ENCODE measurements at places on chromosomes 12 and 14.

DNA sequence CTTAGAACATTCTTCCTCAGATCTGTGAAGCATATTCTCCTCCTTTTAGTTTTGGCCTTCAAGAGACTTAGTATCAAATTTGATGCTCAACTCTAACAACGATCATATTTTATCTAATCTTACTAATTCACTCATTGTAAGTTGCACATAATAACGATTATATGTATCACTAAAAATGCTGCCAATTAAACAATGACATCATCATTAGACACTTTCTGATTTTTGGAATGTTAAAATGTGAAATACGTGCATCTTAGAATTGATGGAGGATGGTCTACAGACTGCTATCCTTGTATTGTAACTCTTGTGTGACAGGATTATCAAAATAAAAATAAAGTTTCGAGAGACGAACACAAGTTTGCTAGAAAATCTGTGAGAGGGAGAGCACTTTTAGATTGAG is 311.0 kb downstream of the NELL2 start:
- H3K4me1 ChIP-seq: no peaks in the 10 kb centered on the region
- no peak overlapping the region for H3K27ac ChIP-seq
- no peak overlapping the region for H3K4me3 ChIP-seq
- no peaks in the 10 kb centered on the region for H3K36me3 ChIP-seq
- DNase-seq: no peak

DNA sequence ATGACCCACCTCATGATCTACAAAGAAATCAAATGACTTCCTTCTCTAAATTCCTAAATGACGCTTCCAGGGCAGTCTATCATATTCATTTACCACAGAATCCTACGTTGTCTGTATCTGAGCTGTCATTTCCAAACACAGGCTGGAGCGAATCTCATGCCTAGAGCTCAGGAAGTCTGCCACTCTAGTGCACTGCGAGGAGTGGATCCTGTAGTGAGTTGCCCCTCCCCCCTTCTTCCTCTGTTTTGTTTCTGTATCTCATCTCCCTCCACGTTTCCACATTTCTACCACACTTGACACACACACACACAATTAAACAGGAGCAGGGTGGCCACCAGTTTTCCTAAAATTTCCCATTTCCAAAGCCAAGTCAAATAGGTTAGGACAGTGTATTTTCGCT is 415.4 kb upstream of the PRICKLE1 start:
- no peak overlapping the region for H3K27ac ChIP-seq
- H3K27me3 ChIP-seq: no peaks in the 10 kb centered on the region
- no peaks in the 10 kb centered on the region for H3K36me3 ChIP-seq
- H3K4me1 ChIP-seq: peaks cover 2% of the 10 kb centered on the region
- H3K4me3 ChIP-seq: no peak overlapping the region
- peak; percentile 0 for DNase-seq

DNA sequence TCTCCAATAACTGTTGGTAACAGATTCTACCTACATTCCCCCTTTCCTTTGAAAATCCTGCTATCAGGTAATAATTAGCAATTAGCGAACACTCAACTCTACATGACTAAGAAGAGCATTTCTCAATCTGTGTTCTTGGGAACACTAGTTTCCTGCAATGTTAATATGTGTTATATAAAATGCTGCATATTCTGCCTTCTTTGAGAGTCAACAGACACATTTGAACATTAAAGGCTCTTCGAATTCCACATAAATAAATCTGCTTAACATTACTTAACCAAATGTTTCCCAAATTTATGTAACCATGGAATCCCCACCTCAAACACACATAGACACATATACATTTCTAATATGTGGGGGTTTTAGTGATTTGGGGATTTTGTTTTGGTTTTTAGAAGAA is 41.2 kb upstream of the G2E3 start:
- no peak overlapping the region for H3K4me3 ChIP-seq
- H3K36me3 ChIP-seq: no peaks in the 10 kb centered on the region
- no peaks in the 10 kb centered on the region for H3K4me1 ChIP-seq
- DNase-seq: no peak

GRCh38 chr14:33057585-33057984 is 118.9 kb downstream of the NPAS3 start:
- no peak overlapping the region for H3K4me3 ChIP-seq
- DNase-seq: no peak
- H3K27ac ChIP-seq: no peak overlapping the region
- H3K27me3 ChIP-seq: no peaks in the 10 kb centered on the region

- no peak overlapping the region for H3K27ac ChIP-seq
- peak; percentile 66 for DNase-seq
- peaks cover 2% of the 10 kb centered on the region for H3K36me3 ChIP-seq
- H3K4me1 ChIP-seq: no peaks in the 10 kb centered on the region
Observed at GRCh38 chr14:22994762-22995275, 12.5 kb upstream of the AJUBA start.

DNA sequence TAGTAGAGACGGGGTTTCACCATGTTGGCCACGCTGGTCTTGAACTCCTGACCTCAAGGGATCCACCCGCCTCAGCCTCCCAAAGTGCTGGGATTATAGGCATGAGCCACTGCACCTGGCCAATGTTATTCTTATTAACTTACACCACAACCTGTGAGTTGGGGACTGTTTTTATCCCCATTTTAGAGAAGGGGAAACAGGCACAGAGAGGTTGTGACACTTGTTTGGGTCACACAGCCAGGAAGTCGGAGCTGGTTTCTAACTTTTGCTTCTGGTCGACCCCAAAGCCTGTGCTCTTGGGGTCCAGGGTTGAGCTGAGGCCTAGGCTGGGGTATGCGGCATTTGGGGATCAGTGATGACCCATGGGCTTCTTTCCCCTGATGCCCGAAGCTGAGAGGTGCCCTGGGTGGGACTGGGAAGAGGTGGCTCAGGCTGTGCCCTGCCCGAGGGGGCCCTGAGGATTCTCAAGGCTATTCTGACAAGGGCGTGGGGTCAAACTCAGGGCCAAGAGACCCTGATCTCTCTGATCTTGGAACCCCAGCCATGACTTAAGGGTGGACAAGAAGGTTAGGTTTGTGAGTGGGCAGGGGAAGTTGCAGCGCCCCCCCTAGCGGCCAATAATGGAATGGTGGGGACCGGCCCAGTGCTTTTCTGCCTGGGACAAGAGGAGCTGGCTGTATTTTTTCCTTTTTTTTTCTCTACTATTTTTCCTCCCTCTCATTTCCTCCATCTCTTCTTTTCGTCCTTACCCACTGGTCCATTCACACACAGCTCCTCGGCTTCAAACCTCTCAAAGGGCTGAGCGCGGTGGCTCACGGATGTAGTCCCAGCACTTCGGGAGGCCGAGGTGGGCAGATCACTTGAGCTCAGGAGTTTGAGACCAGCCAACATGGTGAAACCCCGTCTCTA is 3.0 kb downstream of the SDSL start:
- no peaks in the 10 kb centered on the region for H3K27me3 ChIP-seq
- H3K4me1 ChIP-seq: peaks cover 31% of the 10 kb centered on the region
- H3K4me3 ChIP-seq: no peak overlapping the region

GRCh38 chr12:127685491-127685890 is 581.5 kb upstream of the TMEM132C start:
- no peak overlapping the region for H3K27ac ChIP-seq
- H3K27me3 ChIP-seq: no peaks in the 10 kb centered on the region
- no peaks in the 10 kb centered on the region for H3K36me3 ChIP-seq
- no peaks in the 10 kb centered on the region for H3K4me1 ChIP-seq

DNA sequence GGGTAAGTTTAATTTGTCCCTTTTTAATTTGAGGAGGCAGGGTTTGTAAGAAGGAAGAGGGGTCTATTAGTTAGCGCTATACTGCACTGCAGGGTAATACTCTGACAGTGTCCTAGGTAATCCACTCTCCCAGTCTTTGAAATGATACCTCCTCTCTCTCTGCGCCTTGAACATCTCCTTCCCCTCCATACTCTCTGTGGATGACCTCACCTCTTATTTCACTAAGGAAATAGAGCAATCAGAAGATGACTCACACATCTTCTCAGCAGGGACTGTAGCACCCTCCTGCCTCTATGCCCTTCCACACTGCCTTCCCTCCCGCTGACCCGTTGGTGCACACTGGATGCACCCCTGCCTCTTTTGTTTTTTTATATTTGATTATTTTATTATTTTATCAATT is 94.2 kb downstream of the GRIP1 start:
- DNase-seq: no peak
- no peaks in the 10 kb centered on the region for H3K4me1 ChIP-seq
- H3K27ac ChIP-seq: no peak overlapping the region
- no peaks in the 10 kb centered on the region for H3K27me3 ChIP-seq
- no peaks in the 10 kb centered on the region for H3K36me3 ChIP-seq

DNA sequence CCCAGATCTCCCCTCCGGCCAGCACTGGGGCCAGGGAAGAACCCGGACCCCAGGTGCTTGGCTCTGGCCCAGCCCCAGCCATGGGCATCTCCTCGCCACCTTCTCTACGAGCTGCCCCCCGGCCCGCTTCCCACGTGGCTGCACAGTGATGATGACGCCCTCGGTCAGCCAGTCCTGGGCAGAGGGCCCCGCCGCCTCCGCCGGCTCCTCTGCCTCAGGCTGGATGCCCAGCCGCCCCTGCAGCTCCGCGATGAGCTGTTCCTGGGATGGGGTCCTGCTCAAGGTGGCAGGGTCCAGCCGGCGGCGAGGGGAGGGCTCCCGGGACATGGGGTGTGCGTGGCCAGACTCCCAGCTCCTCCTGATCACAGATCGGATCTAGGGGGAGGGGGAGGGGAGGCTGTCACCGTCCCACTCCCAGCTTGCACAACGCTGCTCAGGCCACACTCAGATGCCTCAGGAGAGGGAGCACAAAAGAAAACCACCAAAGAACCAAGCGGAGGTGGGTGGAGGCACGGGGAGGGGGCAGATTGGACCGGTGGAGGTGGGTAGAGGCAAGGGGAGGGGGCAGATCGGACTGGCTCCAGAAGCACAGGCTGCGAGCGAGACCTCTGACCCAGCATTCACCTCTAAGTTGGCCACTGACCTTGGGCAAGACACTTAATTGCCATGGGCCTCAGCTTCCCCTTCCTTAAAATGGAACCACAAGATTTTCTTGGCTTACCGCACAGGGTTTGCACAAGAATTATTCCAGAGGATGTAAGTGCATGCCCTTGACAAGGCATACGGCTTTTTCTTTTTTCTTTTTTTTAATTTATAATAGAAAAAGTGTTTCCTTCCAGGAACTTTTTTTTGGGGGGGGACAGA is 16.1 kb upstream of the RPLP0 start:
- no peak overlapping the region for H3K4me3 ChIP-seq
- H3K4me1 ChIP-seq: no peaks in the 10 kb centered on the region
- no peak overlapping the region for H3K27ac ChIP-seq
- no peak for DNase-seq
- H3K27me3 ChIP-seq: no peaks in the 10 kb centered on the region

- no peaks in the 10 kb centered on the region for H3K27me3 ChIP-seq
- peaks cover 3% of the 10 kb centered on the region for H3K4me1 ChIP-seq
- no peak overlapping the region for H3K27ac ChIP-seq
- H3K36me3 ChIP-seq: no peaks in the 10 kb centered on the region
- no peak for DNase-seq
Observed at GRCh38 chr12:25347716-25348592, 97.2 kb upstream of the KRAS start.

GRCh38 chr14:24605435-24606190 is 3.9 kb downstream of the GZMH start:
- H3K27me3 ChIP-seq: no peaks in the 10 kb centered on the region
- no peaks in the 10 kb centered on the region for H3K36me3 ChIP-seq
- peak; percentile 52 for DNase-seq
- H3K4me3 ChIP-seq: no peak overlapping the region
- H3K27ac ChIP-seq: no peak overlapping the region

GRCh38 chr12:127830730-127831129 is 436.2 kb upstream of the TMEM132C start:
- H3K27ac ChIP-seq: no peak overlapping the region
- H3K27me3 ChIP-seq: no peaks in the 10 kb centered on the region
- no peak for DNase-seq
- H3K4me1 ChIP-seq: no peaks in the 10 kb centered on the region
- H3K4me3 ChIP-seq: no peak overlapping the region

DNA sequence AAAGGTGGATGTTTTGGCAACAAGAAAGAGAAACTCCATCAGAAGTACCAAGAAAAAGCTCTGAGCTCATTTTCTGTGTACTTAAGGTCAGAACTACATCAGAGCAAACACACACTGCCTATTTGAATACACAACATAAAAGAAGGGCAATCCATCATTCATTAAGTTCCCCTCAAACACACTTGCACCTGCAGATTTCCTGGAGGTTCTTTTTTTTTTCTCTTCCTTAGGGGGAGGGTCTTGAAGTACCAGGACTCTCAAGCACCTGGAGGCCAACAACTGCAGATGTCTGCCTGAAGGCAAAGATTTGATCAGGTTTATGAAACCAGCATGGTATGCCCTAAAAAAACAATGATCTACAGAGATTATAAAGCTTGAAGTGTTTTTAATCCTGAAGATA is 26.1 kb upstream of the PTHLH start:
- no peaks in the 10 kb centered on the region for H3K27me3 ChIP-seq
- H3K36me3 ChIP-seq: no peaks in the 10 kb centered on the region
- H3K4me1 ChIP-seq: no peaks in the 10 kb centered on the region
- no peak overlapping the region for H3K4me3 ChIP-seq
- H3K27ac ChIP-seq: no peak overlapping the region

- DNase-seq: peak; percentile 46
- no peaks in the 10 kb centered on the region for H3K4me1 ChIP-seq
- H3K4me3 ChIP-seq: no peak overlapping the region
- no peak overlapping the region for H3K27ac ChIP-seq
- no peaks in the 10 kb centered on the region for H3K36me3 ChIP-seq
Observed at GRCh38 chr12:77152623-77153193, 87.3 kb upstream of the E2F7 start.

GRCh38 chr12:42180990-42181596 is 36.4 kb upstream of the GXYLT1 start:
- H3K4me1 ChIP-seq: no peaks in the 10 kb centered on the region
- H3K27ac ChIP-seq: no peak overlapping the region
- H3K36me3 ChIP-seq: peaks cover 29% of the 10 kb centered on the region
- H3K4me3 ChIP-seq: no peak overlapping the region
- H3K27me3 ChIP-seq: no peaks in the 10 kb centered on the region

GRCh38 chr14:21054768-21055145 is 2.9 kb upstream of the RNASE8 start:
- H3K4me3 ChIP-seq: no peak overlapping the region
- H3K27ac ChIP-seq: no peak overlapping the region
- H3K4me1 ChIP-seq: no peaks in the 10 kb centered on the region

- H3K27ac ChIP-seq: no peak overlapping the region
- H3K4me3 ChIP-seq: peak overlapping the region; percentile 23
- H3K27me3 ChIP-seq: no peaks in the 10 kb centered on the region
- H3K36me3 ChIP-seq: no peaks in the 10 kb centered on the region
- H3K4me1 ChIP-seq: peaks cover 9% of the 10 kb centered on the region
Observed at GRCh38 chr12:139585-139984, 73.0 kb downstream of the IQSEC3 start.

- peak; percentile 39 for DNase-seq
- H3K27me3 ChIP-seq: no peaks in the 10 kb centered on the region
- H3K4me1 ChIP-seq: no peaks in the 10 kb centered on the region
- no peaks in the 10 kb centered on the region for H3K36me3 ChIP-seq
- H3K4me3 ChIP-seq: no peak overlapping the region
Observed at GRCh38 chr12:124242529-124243065, 52.3 kb upstream of the RFLNA start.

Data from common myeloid progenitor, CD34-positive (primary cell).